Right lobe of liver (tissue), 6 donors: ENCODE measurements at places on chromosomes 13 and 19. TPM values are rescaled to one million over a fixed set of nuclear protein-coding genes. Genes with fewer than 3 reads are reported as not detected.

The KL gene
- 1.2 TPM for total RNA-seq

DNA sequence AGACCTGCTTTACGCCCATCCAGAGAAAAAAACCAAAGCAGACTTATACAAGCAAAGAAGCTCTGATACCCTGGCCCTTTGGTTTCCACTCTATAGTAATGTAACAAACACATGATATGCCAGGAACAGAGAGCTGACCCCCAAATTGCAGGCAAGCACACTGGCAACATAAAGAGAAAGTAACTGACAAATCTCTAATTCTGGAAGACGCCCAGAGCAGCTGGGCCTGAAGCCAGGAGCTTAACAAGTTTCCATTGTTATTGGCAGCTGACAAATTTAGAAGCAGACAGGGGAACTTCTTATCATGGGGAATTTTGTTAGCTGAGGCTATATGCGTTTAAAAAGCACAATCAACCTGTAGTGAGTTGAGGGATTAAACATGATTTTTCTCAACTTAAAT, 158.0 kb downstream of the DLEU7 start:
- H3K4me1 ChIP-seq = no peaks in the 10 kb centered on the region
- H3K4me3 ChIP-seq = no peak overlapping the region
- H3K27me3 ChIP-seq = no peaks in the 10 kb centered on the region
- peak; percentile 59 for DNase-seq
- no peaks in the 10 kb centered on the region for H3K36me3 ChIP-seq

The ZNF729 gene
- not detected for total RNA-seq

DNA sequence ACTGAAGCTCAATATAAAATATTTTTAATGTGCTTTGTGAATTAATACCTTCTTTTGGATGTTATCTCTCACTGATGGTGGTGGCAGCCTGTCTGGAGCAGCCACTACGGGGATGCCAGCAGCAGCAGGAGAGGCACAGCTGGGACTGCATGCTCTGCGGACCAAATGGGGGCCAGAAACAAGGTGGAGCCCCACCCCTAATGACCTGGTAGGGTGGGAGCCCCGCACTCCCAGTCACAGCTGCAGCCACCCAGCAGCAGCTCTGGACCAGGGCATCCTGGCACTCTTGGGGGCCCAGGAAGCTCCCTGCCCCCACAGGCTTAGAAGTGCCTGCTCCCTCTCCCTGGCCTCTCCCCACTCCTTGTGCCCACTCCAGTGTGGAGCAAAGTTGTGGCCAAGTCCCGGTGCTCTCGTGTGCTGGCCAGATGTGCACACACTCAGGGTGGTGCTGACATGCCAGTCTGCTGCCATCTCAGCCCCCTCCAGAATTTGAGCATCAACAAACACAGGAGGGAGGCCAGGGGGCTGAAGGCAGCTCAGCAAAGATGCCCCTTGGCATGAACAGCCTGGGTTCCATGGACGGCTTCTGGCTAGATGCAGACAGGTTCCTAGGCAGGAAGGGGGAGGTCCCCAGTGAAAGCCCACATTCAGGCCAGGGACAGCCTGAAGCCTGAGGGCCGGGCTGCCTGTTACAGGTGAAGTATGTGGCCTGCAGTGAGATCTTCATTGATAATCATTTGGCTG, 696.7 kb upstream of the SLITRK5 start:
- H3K36me3 ChIP-seq = no peaks in the 10 kb centered on the region
- H3K4me1 ChIP-seq = no peaks in the 10 kb centered on the region
- no peaks in the 10 kb centered on the region for H3K27me3 ChIP-seq
- no peak overlapping the region for H3K4me3 ChIP-seq

GRCh38 chr13:94534166-94534565, 54.7 kb upstream of the DCT start:
- DNase-seq = no peak
- H3K4me1 ChIP-seq = no peaks in the 10 kb centered on the region
- no peaks in the 10 kb centered on the region for H3K36me3 ChIP-seq
- no peak overlapping the region for H3K27ac ChIP-seq
- no peaks in the 10 kb centered on the region for H3K27me3 ChIP-seq

DNA sequence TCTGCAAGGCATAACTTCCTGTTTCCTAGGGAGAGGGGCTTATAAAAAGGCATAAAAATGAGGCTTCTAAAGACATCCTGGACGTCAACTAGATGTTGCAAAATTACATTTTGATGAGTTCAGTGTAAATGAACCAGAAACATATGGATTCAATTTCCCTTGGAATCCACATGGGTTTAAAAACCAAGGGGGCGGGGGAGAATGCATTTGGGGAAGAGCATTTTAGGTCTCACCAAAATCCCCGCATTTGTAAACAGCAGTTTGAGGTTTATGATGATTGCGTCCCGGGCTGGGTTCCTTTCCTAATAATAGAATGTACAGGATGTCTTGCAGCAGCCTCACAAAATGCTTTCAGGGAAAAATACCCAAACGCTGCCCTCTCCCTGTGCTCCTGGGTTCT, 407.8 kb downstream of the ZNF536 start:
- H3K27me3 ChIP-seq = no peaks in the 10 kb centered on the region
- H3K4me3 ChIP-seq = no peak overlapping the region
- no peak overlapping the region for H3K27ac ChIP-seq
- DNase-seq = no peak

DNA sequence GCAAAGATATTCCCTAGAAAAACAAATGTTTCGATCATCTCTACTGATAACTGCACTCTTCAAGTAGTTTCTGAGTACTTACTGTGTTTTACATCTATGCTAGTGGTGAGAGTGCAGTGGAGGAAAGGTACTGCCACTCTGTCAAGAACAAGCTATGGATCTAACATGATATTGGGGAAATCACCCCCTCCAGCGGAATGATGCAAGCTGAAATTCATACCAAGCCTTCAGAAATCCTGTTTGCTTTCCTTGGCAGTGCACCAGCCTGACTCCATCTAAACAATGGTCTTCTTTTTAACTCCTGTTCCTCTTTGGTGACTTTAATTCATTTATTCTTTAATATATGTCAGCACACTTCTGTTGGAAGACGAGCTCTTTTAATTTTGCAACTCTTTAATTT, 238.0 kb downstream of the PCDH9 start:
- H3K27me3 ChIP-seq = no peaks in the 10 kb centered on the region
- H3K4me3 ChIP-seq = no peak overlapping the region
- no peak overlapping the region for H3K27ac ChIP-seq

GRCh38 chr19:19592690-19593089, 25.8 kb downstream of the PBX4 start:
- H3K27me3 ChIP-seq = no peaks in the 10 kb centered on the region
- H3K27ac ChIP-seq = no peak overlapping the region
- DNase-seq = no peak

- no peak for DNase-seq
- H3K4me1 ChIP-seq = no peaks in the 10 kb centered on the region
- no peaks in the 10 kb centered on the region for H3K36me3 ChIP-seq
- H3K4me3 ChIP-seq = no peak overlapping the region
- no peaks in the 10 kb centered on the region for H3K27me3 ChIP-seq
- no peak overlapping the region for H3K27ac ChIP-seq
These were observed 1763.7 kb downstream of the SLITRK1 start for GRCh38 chr13:82118589-82118988.

DNA sequence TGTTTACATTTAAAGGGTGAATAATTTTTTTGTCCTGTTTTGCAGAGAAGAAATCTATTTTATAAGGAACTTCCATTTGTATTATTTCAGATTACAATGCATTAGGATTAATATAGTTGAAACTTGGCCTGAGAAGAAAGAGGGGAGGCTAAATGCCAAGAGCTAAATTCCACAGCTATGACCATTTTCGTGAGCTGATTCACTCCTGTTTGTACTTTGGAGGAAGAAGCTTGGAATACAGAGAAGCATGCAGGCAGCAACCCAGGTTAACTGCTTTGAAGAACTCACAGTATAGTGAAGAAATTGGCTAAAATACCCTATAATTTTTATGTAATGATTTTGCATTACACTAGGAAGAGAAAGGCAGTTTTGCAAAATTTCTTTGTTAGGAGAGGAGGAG, 309.4 kb upstream of the KLF12 start:
- no peak overlapping the region for H3K27ac ChIP-seq
- no peaks in the 10 kb centered on the region for H3K4me1 ChIP-seq
- H3K36me3 ChIP-seq = no peaks in the 10 kb centered on the region

The PODNL1 gene
- total RNA-seq = not detected

The ZNF415 gene
- 0.40 TPM for total RNA-seq

The ASF1B gene
- total RNA-seq = 0.58 TPM

DNA sequence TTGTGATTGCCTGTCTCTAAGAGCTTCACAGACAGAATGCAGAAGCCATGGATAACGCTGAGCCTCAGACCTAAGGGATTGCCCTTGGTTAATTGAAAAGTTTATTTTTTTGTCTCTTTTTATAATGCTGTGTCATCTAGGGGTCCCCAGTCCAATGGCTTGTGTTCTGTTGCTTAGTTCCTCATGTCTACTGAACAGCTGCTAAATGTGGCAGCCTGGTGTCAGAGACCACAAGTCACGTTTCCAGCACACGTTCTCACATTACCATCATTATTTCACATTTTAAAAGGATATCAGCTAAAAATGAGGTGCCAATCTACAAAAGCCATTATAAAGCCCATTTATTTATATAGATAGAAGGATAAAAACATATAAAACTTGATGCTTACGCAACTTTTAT, 1362.0 kb downstream of the PCDH9 start:
- no peaks in the 10 kb centered on the region for H3K27me3 ChIP-seq
- H3K4me3 ChIP-seq = no peak overlapping the region
- no peaks in the 10 kb centered on the region for H3K4me1 ChIP-seq
- H3K36me3 ChIP-seq = no peaks in the 10 kb centered on the region

The KLK3 gene
- total RNA-seq = not detected

GRCh38 chr13:107838588-107839161, 376.7 kb downstream of the LIG4 start:
- H3K4me1 ChIP-seq = no peaks in the 10 kb centered on the region
- H3K27ac ChIP-seq = no peak overlapping the region
- no peaks in the 10 kb centered on the region for H3K27me3 ChIP-seq
- H3K4me3 ChIP-seq = no peak overlapping the region

The SHKBP1 gene
- total RNA-seq = 28.9 TPM

GRCh38 chr13:112003941-112004340, 63.0 kb upstream of the SOX1 start:
- no peaks in the 10 kb centered on the region for H3K4me1 ChIP-seq
- no peak for DNase-seq
- H3K36me3 ChIP-seq = no peaks in the 10 kb centered on the region
